ENCODE measurements at places on chromosomes 6 and 20.

- no peak for DNase-seq
Measured at GRCh38 chr6:112770308-112770707, 423.2 kb downstream of the RFPL4B start.

GRCh38 chr6:157430834-157431233 lies 49.8 kb downstream of the ZDHHC14 start:
- no peak for DNase-seq

GRCh38 chr6:142935553-142936517 lies 9.1 kb downstream of the HIVEP2 start:
- no peak for DNase-seq

DNA sequence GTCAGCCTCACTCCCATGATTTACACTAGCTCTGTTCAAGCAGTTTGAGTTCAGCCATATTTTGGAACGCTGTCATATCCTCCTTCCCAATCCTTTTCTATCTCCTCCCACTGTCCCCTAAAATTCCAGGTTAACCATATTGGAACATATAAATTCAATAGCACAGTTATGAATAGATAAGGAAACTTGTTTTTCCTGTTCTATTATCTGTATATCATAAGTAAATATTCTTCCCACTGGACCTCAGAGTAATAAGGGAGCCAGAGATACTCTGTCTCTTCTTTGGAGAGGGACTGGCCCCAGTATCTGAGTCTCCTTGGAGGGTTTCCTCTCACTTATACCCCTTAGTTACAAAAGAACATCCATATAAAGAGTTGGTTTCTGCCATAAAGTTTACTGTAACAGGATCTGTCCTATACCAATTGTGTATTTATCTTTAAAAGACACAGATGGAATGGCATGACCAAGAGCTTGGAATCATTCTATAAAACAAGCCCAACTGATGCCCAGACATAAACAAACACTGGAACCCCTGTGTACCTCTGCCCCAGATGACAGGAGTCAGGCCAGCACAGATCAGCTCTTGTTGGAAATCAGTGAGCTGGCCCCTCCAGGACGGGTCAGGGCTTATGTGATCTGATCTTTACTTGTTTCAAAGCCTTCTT lies 67.1 kb downstream of the EPB41L2 start:
- DNase-seq = no peak

DNA sequence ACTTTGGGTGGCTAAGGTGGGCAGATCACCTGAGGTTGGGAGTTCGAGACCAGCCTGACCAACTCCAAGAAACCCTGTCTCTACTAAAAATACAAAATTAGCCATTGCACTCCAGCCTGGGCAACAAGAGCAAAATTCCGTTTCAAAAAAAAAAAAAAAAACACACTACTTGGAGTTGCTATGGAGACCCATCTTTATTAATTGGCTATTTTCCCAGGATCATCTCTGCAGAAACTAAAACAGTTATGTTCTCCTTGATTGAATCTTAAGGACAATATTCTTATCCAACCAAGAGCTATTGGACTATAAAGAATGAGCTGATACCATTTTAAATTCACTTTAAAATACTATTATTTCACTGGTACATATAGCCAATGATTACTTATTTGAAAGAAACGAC lies 14.7 kb downstream of the AKIRIN2 start:
- DNase-seq = no peak

DNA sequence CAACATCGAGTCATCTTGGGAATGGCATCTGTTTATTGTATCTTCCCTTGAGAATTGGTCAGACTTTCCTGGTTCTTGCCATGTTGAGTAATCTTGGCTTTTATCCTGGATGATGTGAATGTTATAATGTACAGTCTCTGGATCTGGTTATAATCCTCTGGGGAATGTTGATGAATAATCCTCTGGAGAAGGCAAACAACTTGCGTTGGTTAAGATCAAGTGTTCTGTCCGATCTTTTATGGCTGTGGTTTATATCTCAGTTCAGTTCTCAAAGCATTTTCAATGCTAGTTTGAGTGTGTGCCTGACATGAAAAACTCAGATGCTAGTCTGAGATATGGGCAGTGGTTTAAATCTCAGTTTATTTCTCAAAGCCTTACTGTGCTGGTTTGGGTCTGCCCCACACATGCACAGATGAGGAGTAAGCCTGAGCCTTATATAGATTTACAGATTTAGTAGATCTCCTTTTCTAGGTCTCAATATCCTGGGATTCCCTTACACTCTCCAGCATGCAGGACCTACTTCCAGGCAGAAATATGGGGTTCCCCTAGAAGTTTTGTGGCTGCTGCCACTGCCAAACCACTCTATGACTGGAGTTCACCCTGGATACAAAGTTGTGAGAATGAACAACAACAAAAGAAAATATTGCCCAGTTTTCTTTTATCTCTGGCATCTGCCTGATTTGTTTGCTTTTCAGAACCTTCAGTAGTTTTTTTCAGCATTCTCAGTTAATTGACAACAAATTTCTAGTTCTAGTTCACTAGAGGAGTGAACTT lies 191.8 kb upstream of the MAN1A1 start:
- peak; percentile 53 for DNase-seq

- DNase-seq = no peak
Measured at GRCh38 chr6:146381486-146381885, 162.1 kb upstream of the RAB32 start.

All from brain microvascular endothelial cell (primary cell).